ENCODE measurements at places on chromosomes 5 and 9.

DNA sequence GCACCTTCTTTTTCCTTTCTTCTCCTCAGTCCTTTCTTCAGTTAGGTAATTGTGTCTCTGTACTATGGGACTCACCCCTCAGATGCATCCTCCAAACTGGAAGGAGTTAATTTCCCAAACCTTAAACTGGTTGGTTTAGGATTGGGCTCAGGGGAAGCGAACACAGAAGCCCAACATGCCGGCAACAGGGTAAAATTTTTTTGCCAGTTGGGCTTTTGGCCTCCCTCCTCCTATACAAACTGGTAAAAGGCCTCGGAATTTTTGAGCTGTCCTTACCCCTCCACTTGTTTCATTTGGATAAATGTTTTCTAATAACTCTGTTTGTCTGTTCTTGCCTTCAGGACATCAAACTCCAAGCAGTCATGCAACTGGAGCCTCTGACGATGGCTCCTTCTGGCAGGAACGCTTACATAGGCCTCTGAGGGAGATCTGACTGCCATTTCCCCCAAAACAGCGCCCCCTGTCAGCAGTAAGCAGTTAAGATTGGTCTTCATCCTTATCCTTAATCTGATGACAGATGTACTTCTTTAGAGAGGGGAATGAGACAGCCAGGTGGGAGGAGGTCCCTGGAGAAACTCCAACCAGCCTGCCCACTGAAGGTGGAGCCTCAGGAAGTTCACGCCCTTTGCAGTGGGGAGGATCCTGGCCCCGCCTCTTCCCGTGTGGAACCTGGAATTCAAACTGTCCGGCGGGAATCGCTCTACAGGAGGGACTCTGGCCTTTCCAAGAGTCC, 57.8 kb upstream of the SPINK5 start:
- DNase-seq: no peak

DNA sequence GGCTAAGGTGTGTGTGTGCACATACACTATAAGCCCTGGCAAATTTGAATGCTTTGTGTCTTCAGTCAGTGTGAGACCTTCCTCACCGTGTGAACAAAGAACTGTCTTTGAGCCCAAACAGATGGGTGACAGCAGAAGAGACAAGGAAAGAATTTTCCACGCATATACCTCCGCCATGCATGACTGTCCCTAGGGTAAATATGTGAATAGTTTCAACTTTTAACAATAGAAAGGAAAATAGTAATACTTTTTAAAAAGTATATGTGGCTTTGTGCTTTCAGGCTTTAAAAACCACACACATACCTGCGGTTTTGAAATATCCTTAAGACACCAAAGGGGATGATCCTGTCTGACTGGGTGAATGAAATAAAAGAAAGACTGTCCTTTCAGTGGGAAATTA, 438.6 kb upstream of the MPDZ start:
- DNase-seq: no peak

GRCh38 chr9:98430535-98431292, 175.3 kb upstream of the TBC1D2 start:
- DNase-seq: no peak

DNA sequence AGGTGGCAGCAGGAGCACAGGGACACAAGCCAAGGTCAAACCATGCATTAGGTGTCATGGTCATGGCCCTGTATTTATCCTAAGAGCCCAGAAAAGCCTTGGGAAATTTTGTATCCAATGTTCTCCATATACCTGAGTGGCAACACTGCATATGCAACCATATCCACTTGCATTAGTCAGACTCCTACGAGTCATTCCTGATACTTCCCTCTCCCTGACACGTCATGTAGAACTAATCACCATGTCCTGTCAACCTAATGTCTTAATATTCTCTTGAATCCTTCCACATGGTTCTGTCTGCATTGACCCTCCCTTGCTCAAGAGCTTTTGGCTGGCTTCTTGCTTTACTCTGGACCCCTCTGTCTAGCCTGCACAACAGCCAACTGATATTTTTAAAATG, 9.4 kb downstream of the SCGB3A2 start:
- DNase-seq: no peak

GRCh38 chr9:35754264-35754663, at the start of gene MSMP:
Gene MSMP (minus strand): TSS chr9:35754276. CDS start chr9:35754129, 147 bp downstream.
- DNase-seq: no peak

DNA sequence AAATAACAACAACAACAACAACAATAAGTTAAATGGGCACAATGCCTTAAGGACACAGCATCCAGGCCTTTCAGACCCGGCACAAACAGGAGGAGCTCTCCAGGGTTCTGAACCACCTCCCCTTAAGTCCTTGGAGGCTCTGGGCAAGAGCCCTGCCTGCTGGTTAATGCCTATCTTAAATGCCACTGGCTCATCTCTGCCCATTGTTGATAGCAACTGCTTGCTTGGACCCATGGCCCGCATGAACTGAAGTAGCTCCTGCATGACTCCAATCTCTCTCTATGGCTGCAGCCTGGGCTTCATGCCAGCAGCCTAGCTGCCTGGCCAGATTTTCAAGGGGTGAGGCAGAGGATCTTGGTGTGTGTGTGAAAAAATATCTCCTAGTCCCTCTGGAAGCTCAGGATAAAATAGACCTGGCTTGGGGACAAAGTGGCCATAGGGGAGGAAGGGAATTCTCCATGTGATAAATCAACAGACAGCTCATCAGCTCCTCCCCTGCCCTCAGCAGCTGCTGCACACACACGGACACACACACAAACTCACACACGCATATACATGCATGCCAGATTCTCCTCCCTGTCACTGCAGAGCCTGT, 27.4 kb downstream of the FAM219A start:
- DNase-seq: peak; percentile 70

- DNase-seq: peak; percentile 12
Measured at GRCh38 chr5:13708906-13709305, 235.6 kb downstream of the DNAH5 start.

- DNase-seq: peak; percentile 88
Measured at GRCh38 chr5:145943674-145944121, 7.3 kb downstream of the SH3RF2 start.

GRCh38 chr5:109748546-109748945, 58.8 kb downstream of the MAN2A1 start:
- DNase-seq: no peak

- no peak for DNase-seq
Measured at GRCh38 chr5:151896031-151896691, 28.5 kb downstream of the GLRA1 start.

- DNase-seq: no peak
Measured at GRCh38 chr9:134127616-134128015, 8.3 kb upstream of the WDR5 start.

- no peak for DNase-seq
Measured at GRCh38 chr5:110544603-110545002, 181.9 kb downstream of the TMEM232 start.

DNA sequence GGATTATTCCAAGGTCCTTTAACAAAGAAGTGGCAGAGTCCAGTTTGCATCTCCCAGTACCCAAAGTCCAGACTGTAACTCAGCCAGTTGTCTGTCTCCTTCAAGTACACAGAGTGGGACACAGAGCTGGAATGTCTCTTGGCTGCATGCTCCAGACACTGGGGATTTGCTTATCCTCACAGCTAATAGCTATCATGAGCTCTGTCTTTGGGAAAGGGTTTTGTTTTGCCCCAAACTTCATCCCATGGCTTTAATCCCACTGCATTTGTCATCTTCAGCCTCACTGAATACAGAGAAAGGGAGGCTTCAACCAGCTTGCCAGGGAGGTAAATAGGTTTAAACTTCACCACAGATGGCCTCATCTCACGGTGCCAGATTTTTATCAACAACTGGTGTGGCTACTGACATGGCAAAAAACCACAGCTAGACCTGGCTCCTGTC, 412.2 kb upstream of the SLC24A2 start:
- DNase-seq: no peak

- no peak for DNase-seq
Measured at GRCh38 chr5:59599729-59600128, 293.8 kb downstream of the PDE4D start.

GRCh38 chr9:136847088-136847825, 2.0 kb upstream of the PHPT1 start:
- peak; percentile 74 for DNase-seq

GRCh38 chr5:147017621-147018020, 139.1 kb upstream of the PPP2R2B start:
- DNase-seq: peak; percentile 2

DNA sequence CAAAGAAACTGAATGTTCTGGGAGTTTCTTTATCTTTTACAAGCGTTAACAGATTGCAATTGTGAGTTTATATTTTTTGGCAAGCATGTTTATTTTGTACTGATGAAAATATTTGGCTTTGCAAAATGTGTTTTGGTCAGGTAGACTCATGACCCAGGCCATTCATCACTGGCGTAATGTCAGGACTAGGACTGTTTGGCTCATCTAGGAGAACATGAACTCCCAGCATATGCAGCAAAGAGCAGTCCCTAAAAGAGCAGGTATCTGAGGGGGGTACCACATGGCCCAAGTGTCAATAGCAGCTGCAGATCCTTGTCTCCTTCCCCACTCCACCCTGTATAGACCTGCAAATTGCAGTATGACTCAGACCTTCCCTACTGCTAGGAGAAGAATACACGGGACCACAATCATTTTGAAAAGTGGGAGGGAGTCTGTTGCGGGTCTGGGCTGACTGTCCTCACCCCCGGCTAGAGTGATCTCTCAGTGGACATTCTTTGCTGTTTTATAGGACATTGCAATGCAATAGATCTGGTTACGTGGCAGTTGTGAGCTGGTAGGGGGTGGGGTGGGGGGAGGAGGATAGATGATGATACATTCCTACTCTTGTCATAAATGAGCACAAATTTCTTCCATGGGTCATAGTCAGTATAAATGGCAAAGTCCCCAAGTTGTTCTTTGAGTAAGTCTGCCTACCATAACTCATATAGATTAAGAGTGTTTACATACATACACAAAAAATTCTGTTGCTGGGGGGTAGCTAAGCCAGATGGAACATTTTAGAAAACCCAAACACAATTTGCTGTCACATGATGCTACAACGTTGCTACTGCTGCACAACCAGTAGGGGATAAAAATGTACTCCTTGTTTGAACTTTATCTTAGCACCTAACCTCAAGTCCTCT, 20.8 kb upstream of the SNCAIP start:
- DNase-seq: no peak

DNA sequence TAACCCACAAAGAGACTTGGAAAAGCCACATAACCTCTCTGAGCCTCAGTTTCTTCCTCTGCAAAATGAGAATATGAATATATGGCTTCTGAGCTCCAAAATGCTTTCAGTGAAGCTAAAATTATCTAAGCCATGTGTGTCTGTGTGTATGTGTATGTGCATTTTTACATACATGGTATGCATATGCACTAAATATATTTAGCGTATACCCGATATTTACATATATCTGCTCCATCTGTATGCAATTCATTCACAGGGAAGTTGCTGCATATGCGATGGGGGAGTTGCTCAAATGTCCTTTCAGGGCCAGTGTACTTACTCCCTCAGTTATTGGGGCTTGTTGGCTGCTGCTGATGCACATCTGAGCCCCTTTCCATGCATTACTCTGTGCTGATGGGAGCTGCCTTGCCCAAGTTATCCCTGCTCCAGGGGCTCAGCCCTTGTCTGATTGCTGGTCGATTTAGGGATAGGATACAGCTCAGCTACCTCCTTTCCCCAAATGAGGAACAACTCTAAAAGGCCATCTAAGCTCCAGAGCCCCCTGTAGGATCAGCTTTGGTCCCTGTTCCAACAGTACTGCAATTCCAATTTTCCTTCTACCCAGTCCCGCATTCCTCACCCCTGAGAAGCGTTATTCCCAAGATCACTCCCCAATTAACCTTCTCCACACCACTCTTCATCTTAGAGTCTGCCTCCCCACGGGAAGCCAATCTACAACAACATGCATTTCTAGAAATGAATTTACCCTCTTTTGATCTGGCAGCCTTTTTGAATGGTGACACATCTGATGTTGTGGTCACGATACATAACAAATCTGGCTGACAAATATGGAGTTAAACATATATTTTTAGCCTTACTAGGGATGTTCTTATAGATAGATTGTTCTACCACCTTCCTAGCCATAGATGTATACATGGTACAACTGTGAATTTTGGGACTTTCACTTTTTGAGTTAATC, 15.9 kb downstream of the RHOBTB3 start:
- no peak for DNase-seq

- DNase-seq: no peak
Measured at GRCh38 chr5:171849585-171850323, 64.1 kb downstream of the SMIM23 start.

GRCh38 chr5:125416055-125416454, 669.6 kb upstream of the ZNF608 start:
- peak; percentile 13 for DNase-seq

GRCh38 chr5:134524826-134525682, at the start of gene JADE2:
Gene JADE2 (plus strand): TSS chr5:134525670. CDS start chr5:134535858, 10,188 bp downstream.
- peak; percentile 91 for DNase-seq

DNA sequence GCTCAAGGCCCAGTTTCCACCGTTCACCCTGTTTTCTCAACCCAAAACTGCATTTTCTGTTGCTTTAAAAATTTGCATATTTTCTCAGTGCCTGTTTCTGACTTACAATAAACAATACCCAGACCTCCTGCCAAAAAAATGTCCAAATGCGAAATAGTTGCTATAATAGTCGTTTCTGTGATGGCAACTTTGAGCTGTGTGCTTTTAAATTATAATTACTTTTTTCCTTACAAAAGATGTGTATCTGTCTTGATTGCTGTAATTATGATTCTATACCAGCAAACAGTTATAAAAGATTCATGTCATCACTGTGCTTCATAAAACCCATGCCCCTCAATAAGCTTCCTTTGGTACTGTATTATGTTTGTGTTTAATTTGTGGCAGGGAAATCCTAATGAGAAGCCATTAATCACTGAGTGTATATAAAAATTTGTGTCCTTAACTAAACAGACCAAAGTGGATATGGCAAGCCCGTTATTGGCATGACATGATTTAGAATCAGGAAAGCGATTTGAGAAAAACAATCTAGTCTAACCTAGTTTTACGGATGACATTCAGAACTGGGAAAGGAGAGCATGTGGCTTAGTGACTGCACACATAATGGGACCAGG, 5.4 kb upstream of the SLC1A3 start:
- DNase-seq: no peak

GRCh38 chr9:87713278-87713987, 12.5 kb upstream of the CTSL start:
- peak; percentile 29 for DNase-seq

DNA sequence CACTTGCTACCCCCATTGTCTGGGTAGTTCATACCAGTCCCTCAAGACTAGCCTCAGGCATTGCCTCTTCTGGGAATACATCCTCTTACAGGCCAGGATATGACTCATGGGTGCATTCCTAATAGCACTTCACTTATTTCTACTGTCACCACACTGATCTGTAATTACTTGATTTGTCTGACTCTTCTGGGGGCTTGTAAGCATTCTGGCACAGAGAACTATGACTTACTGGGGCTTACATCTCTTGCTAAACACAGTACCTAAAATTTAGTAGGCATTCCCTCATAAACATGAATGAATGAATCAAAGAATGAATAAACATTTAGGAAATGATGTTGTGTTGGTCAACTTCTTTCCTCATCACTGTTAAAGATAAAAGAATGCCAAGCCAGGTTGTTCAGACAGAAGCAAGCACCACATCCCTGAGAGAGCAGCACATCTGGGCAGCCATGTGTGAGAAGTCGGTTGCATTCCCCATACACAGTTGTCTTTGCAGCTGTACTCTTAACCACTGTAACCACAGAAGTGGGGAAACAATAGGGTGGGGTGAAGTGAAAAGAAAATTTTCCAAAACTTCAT, 27.6 kb downstream of the IL7R start:
- no peak for DNase-seq
